Non-pigmented ciliary epithelial cell (primary cell): ENCODE measurements at places on chromosomes 2 and 18.

DNA sequence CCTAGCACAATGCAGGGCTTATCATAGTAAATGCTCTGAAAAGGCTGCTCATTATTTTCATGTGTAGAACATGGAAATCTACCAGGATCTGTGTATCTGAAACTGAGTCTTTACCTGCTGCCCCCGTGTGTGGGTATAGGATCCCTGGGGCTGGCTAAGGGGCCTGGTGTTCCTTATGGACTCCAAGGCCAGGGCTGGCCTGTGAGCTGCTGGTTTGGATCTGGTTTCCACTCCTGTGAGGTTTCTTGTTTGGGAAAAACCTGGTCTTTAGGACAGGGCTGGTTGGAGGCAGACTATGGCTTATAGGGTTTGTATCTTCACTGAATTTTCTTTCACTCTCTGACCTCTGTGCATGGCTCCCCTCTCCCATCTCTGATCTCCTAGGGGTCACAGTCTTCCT is 80.8 kb downstream of the DYSF start:
- DNase-seq, result no peak

DNA sequence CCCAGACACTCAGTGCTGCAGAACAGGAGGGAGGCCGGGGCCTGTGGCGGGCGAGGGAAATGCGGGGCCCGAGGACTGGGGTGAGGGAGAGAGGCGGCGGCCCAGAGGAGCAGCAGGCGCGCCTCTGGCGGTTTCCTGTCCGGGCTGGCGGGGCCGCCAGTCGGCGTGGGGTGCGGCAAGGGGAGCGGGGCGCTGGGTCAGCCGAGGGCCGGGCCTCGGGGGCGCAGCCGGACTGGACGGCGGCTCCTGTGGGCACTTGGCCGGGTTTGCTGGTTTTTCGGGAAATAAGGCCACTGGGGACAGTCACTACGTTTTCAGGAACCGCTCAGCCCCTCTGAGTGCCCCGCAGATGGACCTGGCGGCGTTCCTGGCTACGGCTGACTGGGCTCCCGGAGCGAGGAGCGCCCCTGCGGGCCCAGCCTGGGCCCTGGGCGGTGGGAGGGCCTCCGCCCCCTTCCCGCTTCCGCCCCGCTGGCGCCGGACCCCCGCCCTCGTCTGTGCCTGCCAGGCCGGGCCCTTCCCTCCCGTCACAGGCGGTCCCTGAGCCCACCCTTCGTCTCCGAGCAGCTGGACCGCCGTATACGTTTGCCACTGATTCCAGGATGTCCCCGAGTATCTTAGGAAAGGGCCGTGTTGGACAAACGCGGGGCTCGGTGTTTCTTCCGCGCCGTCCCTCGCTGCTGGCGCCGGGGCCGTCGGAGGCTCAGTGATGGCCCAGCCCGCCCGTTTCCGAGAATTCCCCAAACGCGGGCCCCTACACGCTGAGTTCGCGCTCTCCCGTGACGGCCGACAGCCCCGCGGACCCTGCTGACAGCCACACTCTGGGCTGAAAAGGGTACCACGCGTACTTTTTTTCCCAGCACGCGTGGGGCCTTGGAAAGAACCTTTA is 84.6 kb downstream of the FAM210A start:
- no peak for DNase-seq

GRCh38 chr2:197930570-197931278 is 126.3 kb downstream of the PLCL1 start:
- no peak for DNase-seq

DNA sequence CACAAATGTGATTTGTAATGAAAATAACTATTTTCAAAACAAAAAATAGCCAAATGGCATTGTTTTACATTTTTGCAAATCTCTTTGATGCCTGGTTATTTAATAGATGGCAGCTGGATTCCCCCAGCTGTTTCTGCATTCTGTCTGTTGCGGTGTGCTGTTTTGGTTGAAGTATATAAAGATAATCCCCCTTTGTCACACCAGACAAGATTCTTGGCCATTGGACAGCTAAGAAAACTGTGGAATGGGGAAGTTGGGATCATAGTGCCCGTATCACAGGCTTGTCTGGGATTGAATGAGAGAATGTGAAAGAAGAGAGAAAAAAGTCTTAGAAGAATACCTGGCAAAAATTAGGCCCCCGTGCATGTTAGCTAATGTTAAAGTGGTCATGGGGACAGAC is 19.5 kb upstream of the LYPD6B start:
- DNase-seq, result no peak
